ENCODE measurements at places on chromosomes 6 and 20. TPM values are rescaled to one million over a fixed set of nuclear protein-coding genes. Genes with fewer than 3 reads are reported as not detected.

Gene ACTL10
- total RNA-seq: 1.6 TPM

Gene LMBRD1
- 74.5 TPM for total RNA-seq

Gene GPSM3
- 0.63 TPM for total RNA-seq

Gene TEAD3
- 0.63 TPM for total RNA-seq

Gene SOX12
- total RNA-seq: 18.2 TPM

Gene HBS1L
- total RNA-seq: 92.3 TPM

Measured in parietal lobe (tissue), 2 donors.